ENCODE measurements at places on chromosomes 4 and X.

GRCh38 chr4:3062471-3062870 is 11.9 kb downstream of the HTT-AS start:
- no peak for DNase-seq

GRCh38 chr4:1398681-1399507 is 7.3 kb downstream of the NKX1-1 start:
- no peak for DNase-seq

GRCh38 chrX:47481160-47481559 is 1.9 kb downstream of the ZNF41 start:
- no peak for DNase-seq

DNA sequence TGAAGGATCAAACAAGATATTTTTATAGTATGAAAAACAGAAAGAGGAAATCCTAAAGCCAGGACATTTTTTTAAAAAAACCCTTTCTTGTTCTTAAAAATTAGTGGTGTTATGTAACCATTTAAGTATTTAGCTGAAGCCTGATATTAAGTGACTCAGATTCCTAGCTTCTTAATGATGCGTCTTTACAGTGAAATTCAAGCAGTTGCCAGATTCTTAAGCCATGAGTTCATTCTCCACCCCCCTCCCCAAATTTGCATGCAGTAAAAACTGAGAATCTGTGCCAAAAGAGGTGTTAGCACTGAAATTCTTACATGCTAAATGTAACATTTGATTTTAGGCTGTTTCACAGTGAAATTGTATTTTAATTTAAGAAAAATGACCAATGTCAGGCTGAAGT is 180.8 kb downstream of the RAPGEF2 start:
- DNase-seq = no peak

DNA sequence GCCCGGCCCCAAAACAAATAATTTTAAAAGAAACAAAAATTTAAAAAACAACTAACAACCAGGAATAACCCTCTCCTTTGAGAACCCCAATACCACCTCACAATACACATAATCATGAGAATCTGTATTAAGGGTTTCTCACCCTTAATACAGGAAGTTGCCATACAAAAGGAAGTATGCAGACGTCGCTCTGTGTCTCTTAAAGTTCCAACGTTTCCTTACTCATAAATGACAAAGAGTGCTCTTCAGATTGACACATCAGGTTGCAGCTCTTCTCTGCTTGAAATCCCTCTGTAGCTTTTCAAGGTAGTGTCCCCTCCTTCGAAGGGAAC is 73.9 kb upstream of the IRF2 start:
- no peak for DNase-seq

DNA sequence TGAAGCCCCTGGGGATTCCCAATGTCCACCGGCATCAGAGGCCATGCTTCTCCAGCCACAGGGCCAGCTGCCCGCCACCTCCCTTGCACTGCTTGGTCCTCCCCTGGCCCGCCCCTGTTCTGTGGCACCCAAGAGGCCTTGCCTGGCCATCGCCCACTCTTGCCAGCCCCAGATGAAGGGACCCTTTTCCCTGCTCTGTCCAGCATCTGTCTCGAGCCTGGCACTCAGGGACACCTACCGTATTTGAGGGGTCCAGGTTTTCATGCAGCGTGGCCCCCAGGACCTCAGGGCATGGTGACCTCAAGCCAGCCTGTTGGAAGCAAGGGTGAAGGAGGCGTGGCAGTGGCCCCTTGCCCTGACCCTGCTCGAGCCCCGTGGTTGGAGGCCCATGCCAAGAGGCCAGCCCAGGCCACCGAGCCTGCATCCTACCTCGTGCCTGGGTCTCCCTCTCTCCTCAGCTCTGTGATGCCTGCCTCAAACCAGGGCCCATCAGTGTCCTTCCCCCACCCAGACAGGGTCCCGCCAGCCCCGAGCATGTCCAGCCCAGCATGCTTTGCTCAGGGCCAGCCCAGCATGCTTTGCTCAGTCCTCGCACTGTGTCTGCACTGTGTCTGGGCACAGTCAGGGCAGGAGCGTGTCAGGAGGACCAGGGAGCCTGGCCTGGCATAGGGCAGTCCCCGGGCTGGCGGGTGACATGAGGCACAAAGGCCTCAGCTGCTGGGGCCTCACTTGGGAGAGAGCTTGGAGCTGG is 14.3 kb upstream of the FGFR3 start:
- no peak for DNase-seq

DNA sequence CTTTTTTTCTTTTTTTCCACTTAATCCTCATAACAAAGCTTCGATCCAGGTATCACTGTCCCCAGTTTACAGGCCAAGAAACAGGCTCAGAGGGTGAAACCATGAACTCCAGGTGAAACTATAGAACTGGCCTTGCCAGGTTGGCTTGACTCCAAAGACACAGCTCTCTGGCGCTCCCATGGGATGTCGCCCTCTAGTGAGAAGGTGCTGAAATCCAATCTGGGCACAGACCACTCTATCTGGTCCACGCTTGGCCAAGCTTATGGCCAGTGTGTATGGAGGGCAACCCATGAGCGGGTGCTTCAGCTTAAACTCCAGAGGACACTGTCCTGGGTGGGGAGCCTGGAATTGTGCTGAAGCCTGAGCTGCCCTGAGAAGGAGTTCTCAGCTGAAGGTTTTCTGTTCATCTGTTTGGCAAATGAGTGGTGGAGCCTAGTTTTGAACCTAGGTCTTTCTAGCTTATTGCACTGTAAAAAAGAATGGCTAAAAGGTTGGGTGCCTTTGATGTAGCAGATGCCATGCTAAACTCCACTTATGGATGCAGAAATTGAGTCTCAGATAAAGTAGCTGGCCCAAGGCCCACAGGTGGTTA is 70.5 kb downstream of the SEL1L3 start:
- no peak for DNase-seq

- no peak for DNase-seq
These were observed 884 bp downstream of the CCDC120 start for GRCh38 chrX:49059681-49060085.

DNA sequence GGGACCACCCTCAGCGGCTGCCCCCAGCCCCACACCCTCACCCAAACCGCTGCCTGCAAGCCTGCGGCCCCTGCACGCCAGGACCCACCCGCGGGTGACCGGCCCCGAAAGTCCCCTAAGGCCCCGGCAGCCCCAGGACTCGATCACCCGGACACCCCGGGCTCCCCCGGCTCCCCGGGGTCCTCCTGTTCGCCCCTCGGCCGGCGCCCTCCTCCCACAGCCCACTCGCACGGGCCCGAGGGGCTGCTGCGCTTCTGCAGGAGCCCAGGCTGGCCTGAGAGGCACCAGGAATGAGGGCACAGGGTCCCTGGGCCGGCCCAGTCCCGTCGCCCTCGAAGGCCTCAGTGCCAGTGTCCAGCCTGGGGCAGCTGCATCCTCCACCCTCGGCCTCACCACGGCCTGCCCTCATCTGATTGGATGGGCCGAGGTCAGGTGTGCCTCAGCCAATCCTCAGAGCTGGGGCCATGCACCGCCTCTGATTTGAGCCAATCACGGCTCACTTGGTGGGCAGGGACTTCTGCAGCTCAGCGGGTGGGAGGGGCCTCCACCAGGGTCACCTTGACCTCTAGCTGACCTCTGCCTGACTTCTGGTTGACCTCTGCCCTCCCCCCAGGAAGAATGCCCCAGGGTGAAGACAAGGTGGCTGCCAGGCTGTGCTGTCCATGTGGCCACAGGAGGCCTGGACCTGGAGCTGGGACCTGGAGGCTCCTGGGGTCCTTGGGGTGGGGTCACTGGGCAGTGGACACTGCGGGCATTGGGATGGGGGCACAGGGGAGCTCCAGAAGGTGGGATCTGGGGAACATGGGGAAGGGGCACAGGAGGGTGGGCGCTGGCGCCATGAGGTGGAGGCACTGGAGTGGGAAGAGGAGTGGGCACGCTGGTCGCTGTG is 97.6 kb upstream of the NKX1-1 start:
- DNase-seq = no peak

DNA sequence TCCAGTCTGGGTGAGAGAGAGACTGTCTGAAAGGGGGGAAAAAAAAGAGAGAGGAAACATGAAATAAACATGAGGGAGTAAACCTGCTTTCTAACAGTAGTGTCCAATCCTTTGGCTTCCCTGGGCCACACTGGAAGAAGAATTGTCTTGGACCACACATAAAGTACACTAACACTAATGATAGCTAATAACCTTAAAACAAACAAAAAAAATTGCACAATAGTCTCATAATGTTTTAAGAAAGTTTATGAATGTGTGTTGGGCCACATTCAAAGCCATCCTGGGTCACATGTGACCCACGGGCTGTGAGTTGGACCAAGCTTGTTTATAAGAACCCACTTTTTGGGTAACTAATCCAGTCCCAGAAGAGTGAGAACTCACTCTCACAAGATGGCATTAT is 30.3 kb downstream of the PDS5A start:
- DNase-seq = no peak

- no peak for DNase-seq
These were observed 160.9 kb downstream of the PPARGC1A start for GRCh38 chr4:23728971-23729370.

Measured in activated CD8-positive, alpha-beta memory T cell treated with anti-CD3 and anti-CD28 coated beads for 1 hour (primary cell).